Smooth muscle cell of the coronary artery (primary cell): ENCODE measurements at places on chromosomes 5 and 9. TPM values are rescaled to one million over a fixed set of nuclear protein-coding genes. Genes with fewer than 3 reads are reported as not detected.

SV2C gene
- not detected in 2 replicates for total RNA-seq

NUTM2F gene
- not detected in 2 replicates for total RNA-seq

TTC39B gene
- total RNA-seq = 6.1 and 8.0 TPM in 2 replicates

CSF2 gene
- not detected in 2 replicates for total RNA-seq

UTP15 gene
- total RNA-seq = 8.5 and 14.5 TPM in 2 replicates

PCDHGA3 gene
- total RNA-seq = 0.23 and 0.98 TPM in 2 replicates

PBX3 gene
- total RNA-seq = 11.6 and 21.2 TPM in 2 replicates

GKAP1 gene
- total RNA-seq = 0.23 and 0.35 TPM in 2 replicates

TXNDC8 gene
- not detected in 2 replicates for total RNA-seq

HEMGN gene
- total RNA-seq = not detected in 2 replicates

CCDC171 gene
- total RNA-seq = 1.7 and 3.6 TPM in 2 replicates

LPAR1 gene
- 26.2 and 105 TPM in 2 replicates for total RNA-seq

CCDC187 gene
- under 0.01 TPM in 1 of 2 replicates, not detected in the other for total RNA-seq

GABRG2 gene
- not detected in 2 replicates for total RNA-seq

IL12B gene
- total RNA-seq = not detected in 2 replicates

TERT gene
- not detected in 2 replicates for total RNA-seq

SLC4A9 gene
- total RNA-seq = not detected in 2 replicates

EQTN gene
- not detected in 2 replicates for total RNA-seq

UBE2QL1 gene
- total RNA-seq = 0.08 and 0.12 TPM in 2 replicates

FRRS1L gene
- total RNA-seq = under 0.01 and 0.94 TPM in 2 replicates

ORM1 gene
- not detected in 2 replicates for total RNA-seq
